ENCODE measurements at places on chromosomes 6 and 20. TPM values are rescaled to one million over a fixed set of nuclear protein-coding genes. Genes with fewer than 3 reads are reported as not detected.
A peak's percentile ranks its signal among the peaks of the same experiment; 100 is the strongest.

Gene CCHCR1
- 36.6 TPM for total RNA-seq

Gene HTR1E
- 0.82 TPM for total RNA-seq

Gene COX4I2
- 0.34 TPM for total RNA-seq

Gene GZF1
- 15.3 TPM for total RNA-seq

Gene CALHM6
- 2.4 TPM for total RNA-seq

Gene PRKN
- 6.8 TPM for total RNA-seq

Gene TGM2
- total RNA-seq, result 35.7 TPM

Gene ACTL10
- 0.66 TPM for total RNA-seq

Gene PACSIN1
- 3.6 TPM for total RNA-seq

Gene EMILIN3
- total RNA-seq, result 5.6 TPM

Gene NOL7
- 40.2 TPM for total RNA-seq

Gene ZNF217
- total RNA-seq, result 39.5 TPM

Gene VSX1
- not detected for total RNA-seq

Gene RAB44
- not detected for total RNA-seq

DNA sequence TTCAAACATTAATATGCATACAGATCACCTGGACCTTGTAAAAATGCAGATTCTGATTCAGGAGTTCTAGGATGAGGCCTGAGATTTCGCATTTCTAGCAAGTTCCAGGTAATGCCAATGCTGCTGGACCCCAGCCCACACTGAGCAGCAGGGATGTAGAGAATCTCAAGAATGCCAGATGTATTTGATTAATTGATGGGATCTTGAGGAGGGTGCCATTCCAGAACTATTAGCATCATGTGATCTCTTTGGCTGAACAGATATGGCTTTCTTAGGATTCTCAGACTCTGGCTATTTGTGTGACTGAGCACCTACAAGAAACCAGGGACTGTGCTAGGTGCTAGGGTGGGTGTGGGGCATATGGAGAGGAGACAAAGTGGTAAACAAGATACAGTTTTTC lies 16.5 kb upstream of the SNX3 start:
- peaks cover 4% of the 10 kb centered on the region for H3K4me1 ChIP-seq
- DNase-seq, result no peak
- H3K4me3 ChIP-seq, result no peak overlapping the region
- H3K27ac ChIP-seq, result no peak overlapping the region
- no peaks in the 10 kb centered on the region for H3K27me3 ChIP-seq

DNA sequence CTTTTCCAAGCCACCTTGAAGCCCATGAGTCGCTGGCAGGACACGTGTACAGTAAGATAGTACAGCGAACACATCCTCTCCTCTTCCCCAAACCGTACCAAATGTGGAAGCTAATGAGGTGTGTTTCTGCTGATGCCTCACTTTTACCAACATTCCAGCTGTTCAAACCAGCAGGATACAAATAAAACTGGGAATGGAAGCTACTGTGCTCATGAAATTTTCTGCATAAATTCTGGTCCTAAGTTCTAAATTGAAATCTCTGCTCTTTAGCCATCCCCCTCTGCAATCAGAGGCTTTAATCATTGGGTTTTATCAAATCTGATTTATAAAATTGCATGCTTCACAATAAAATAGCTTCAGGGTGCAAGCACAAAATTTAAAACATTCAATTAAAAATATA lies 81.9 kb upstream of the RIN2 start:
- no peak for DNase-seq
- H3K27ac ChIP-seq, result no peak overlapping the region
- H3K4me3 ChIP-seq, result no peak overlapping the region
- H3K27me3 ChIP-seq, result peaks cover 22% of the 10 kb centered on the region

GRCh38 chr6:15754035-15754705 lies 91.3 kb upstream of the DTNBP1 start:
- no peak overlapping the region for H3K4me3 ChIP-seq
- no peaks in the 10 kb centered on the region for H3K36me3 ChIP-seq
- H3K4me1 ChIP-seq, result no peaks in the 10 kb centered on the region
- H3K27me3 ChIP-seq, result no peaks in the 10 kb centered on the region
- H3K27ac ChIP-seq, result no peak overlapping the region

DNA sequence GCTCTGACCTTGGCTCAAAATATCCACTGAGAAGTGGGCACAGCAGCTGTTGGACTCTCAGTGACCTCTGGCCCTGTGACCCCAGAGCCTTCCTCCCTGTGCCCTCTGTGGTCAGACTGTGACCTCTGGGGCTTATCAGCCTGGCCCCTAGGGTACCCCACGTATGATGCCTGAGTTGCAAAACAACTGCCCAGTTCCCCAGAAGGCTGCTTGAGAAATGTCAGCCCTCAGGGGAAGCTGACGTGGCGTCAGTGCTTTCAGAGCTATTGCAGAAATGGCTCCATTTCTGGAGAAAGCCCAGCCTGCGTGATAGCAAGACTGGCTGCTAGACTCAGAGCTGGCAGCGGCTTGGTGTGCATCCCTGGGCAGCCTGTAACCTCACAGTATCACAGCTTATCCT lies 31.5 kb upstream of the TGM2 start:
- H3K27ac ChIP-seq, result no peak overlapping the region
- peaks cover 2% of the 10 kb centered on the region for H3K36me3 ChIP-seq
- DNase-seq, result no peak

GRCh38 chr6:46104209-46104608 lies 25.6 kb upstream of the ENPP4 start:
- no peaks in the 10 kb centered on the region for H3K27me3 ChIP-seq
- H3K36me3 ChIP-seq, result no peaks in the 10 kb centered on the region
- H3K4me1 ChIP-seq, result peaks cover 4% of the 10 kb centered on the region
- H3K4me3 ChIP-seq, result no peak overlapping the region

GRCh38 chr6:42742116-42742894 lies 3.6 kb downstream of the TBCC start:
- peak overlapping the region; percentile 30 for H3K27ac ChIP-seq
- H3K4me3 ChIP-seq, result no peak overlapping the region
- peaks cover 20% of the 10 kb centered on the region for H3K4me1 ChIP-seq
- no peaks in the 10 kb centered on the region for H3K36me3 ChIP-seq
- peaks cover 9% of the 10 kb centered on the region for H3K27me3 ChIP-seq

GRCh38 chr6:45951321-45952167 lies 64.1 kb downstream of the CLIC5 start:
- DNase-seq, result no peak
- peak overlapping the region; percentile 95 for H3K27ac ChIP-seq
- no peaks in the 10 kb centered on the region for H3K27me3 ChIP-seq
- no peak overlapping the region for H3K4me3 ChIP-seq
- H3K4me1 ChIP-seq, result peaks cover 59% of the 10 kb centered on the region
- no peaks in the 10 kb centered on the region for H3K36me3 ChIP-seq

DNA sequence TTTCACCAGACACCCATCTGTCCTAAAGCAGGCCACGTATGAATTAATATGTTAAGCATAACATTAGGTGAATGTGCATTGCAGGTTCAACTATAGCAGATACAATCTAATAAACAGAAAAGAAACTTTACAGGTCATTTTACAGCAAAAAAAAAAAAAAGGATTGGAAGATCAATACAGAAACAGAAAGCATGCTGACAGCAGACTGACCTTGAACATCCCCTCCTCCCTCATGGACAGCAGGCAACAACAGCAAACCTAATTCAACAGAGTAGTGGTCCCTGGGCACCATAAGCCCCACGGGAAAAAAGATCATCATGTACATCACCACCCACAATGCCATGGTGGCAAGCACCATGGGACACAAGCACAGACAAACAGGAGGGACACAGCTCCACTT lies 12.1 kb upstream of the RAB22A start:
- no peak overlapping the region for H3K27ac ChIP-seq
- no peak overlapping the region for H3K4me3 ChIP-seq
- H3K27me3 ChIP-seq, result no peaks in the 10 kb centered on the region
- H3K36me3 ChIP-seq, result no peaks in the 10 kb centered on the region
- H3K4me1 ChIP-seq, result peaks cover 20% of the 10 kb centered on the region

DNA sequence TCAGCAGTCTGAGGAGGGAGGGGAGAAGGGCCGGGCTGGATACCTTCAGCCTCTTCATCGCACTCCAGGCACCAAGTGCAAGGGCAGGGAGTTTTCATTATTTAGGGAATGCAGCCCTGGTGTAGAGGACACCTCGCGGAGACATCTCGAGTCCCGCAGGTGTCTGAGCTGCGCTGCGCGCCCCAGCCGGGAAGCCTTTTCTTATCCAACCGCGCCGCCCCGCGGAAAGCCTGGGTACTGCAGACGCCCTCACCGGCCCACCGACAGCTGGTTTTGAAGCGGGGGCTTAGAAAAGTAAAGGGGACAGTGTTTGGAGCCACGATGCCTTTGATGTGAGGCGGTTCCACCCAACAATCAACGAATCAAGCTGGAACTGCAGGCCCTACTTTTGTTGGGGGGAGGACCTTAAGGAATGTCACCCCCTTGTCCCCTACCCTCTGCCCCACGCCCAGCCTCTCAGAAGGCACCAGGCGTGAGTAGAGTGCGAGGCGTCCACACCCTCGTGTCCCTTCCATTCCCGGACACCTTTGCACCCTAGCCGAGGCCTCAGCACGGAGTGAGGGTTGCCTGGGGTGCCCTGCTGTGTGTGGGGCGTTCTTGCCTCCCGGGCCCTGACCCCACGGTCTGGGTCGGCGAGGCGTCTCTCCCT lies 8.6 kb downstream of the NKX2-2 start:
- H3K4me1 ChIP-seq, result peaks cover 6% of the 10 kb centered on the region
- H3K27me3 ChIP-seq, result peaks cover 96% of the 10 kb centered on the region
- DNase-seq, result peak; percentile 68
- H3K27ac ChIP-seq, result no peak overlapping the region
- H3K4me3 ChIP-seq, result peak overlapping the region; percentile 43

DNA sequence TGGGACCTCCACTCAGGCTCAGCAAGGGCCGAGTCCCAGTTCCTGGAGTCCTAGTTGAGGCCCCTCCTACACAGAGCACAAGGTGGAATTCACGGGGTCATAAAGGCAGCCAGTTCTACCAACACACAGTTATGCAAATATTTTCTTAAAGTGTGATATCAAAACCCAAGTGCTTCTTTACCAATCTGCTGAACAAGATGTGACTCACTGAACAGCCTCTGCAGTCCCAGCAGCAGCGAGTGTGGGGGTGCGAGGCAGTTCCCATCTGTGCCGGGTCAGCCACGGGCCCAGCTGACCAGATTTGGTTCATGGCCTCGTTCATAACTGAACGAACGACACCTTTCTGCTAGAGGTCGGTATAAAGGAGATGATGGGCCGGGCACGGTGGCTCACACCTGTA lies 4.5 kb upstream of the TCEA2 start:
- peaks cover 25% of the 10 kb centered on the region for H3K4me1 ChIP-seq
- DNase-seq, result no peak
- H3K27ac ChIP-seq, result no peak overlapping the region
- H3K36me3 ChIP-seq, result no peaks in the 10 kb centered on the region
- peaks cover 2% of the 10 kb centered on the region for H3K27me3 ChIP-seq
- no peak overlapping the region for H3K4me3 ChIP-seq

- no peaks in the 10 kb centered on the region for H3K27me3 ChIP-seq
- DNase-seq, result no peak
- H3K36me3 ChIP-seq, result no peaks in the 10 kb centered on the region
- H3K4me1 ChIP-seq, result peaks cover 40% of the 10 kb centered on the region
- peak overlapping the region; percentile 30 for H3K4me3 ChIP-seq
Measured at GRCh38 chr6:52306972-52307870, 22.7 kb upstream of the MCM3 start.

GRCh38 chr20:58450254-58450653 lies 61.2 kb downstream of the VAPB start:
- H3K27ac ChIP-seq, result peak overlapping the region; percentile 30
- no peaks in the 10 kb centered on the region for H3K27me3 ChIP-seq
- DNase-seq, result no peak

DNA sequence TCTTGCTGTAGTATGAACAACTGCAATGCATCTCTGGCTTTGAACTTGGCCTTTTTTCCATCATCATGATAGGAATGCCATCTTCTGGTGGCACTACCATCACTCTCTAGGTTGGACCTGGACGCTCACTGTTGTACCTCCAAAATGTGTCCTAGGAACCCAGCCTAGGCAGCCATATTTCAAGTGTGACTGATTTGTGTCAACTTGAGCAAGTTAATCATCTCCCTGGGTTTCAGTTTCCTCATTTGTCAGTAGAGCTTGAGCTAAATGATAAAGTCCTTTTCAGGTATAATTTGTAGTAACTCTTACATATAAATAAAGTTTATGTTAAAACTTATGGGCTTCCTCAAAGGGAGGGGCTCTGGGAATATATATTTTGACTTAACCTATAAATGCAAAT lies 241.7 kb upstream of the CEP162 start:
- no peaks in the 10 kb centered on the region for H3K4me1 ChIP-seq
- DNase-seq, result no peak
- H3K27me3 ChIP-seq, result peaks cover 12% of the 10 kb centered on the region
- no peak overlapping the region for H3K27ac ChIP-seq
- H3K4me3 ChIP-seq, result no peak overlapping the region

GRCh38 chr6:77633993-77634715 lies 18.7 kb upstream of the MEI4 start:
- no peaks in the 10 kb centered on the region for H3K27me3 ChIP-seq
- H3K4me1 ChIP-seq, result peaks cover 7% of the 10 kb centered on the region
- H3K36me3 ChIP-seq, result no peaks in the 10 kb centered on the region
- no peak overlapping the region for H3K27ac ChIP-seq
- no peak overlapping the region for H3K4me3 ChIP-seq

GRCh38 chr6:30227763-30228487 lies 14.7 kb upstream of the TRIM26 start:
- H3K27me3 ChIP-seq, result peaks cover 20% of the 10 kb centered on the region
- H3K4me3 ChIP-seq, result no peak overlapping the region
- no peak overlapping the region for H3K27ac ChIP-seq

GRCh38 chr20:38156888-38157634 lies 8.0 kb downstream of the TGM2 start:
- no peak overlapping the region for H3K4me3 ChIP-seq
- peaks cover 2% of the 10 kb centered on the region for H3K36me3 ChIP-seq
- no peak for DNase-seq
- no peaks in the 10 kb centered on the region for H3K27me3 ChIP-seq
- H3K27ac ChIP-seq, result no peak overlapping the region
- peaks cover 18% of the 10 kb centered on the region for H3K4me1 ChIP-seq

DNA sequence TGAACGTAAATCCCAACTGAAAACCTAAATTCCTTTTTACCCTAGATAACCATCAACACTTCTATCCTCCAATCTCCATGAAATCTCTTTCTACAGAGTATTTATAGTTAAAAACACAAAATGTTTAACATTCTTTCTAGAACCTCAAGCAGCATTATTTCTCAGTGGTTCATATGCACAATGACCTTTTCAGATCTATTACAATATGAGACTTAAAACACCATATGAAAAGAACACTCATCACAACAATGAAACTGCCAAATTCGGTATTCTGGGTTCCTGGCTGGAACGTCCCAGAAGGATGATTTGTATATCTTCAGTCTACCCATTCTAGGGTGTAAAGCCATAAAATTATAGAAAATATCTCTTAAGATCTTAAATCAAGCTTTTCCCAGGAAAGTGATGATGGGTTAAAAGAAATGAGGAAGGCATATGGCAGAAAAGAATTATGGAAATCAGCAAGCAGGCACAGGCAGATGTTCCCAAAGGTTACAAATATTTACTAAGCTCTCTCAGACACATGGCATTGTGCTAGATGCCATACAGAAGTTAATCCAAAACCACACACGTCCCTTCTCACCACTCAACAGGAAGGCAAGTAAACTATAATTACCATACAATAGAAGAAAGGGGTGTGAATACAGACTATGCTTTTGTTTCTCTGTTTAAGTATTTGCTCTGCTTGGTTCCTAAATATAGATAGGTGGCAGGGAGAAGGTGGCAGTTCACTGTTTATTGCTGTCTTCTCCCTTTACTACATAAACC lies 118.0 kb downstream of the CHD6 start:
- H3K4me3 ChIP-seq, result no peak overlapping the region
- H3K27me3 ChIP-seq, result no peaks in the 10 kb centered on the region
- peaks cover 43% of the 10 kb centered on the region for H3K36me3 ChIP-seq
- DNase-seq, result no peak

Data from mesothelial cell of epicardium (in vitro differentiated cells).